SW 1271 (cell line): ENCODE measurements at places on chromosomes 5 and 9.

DNA sequence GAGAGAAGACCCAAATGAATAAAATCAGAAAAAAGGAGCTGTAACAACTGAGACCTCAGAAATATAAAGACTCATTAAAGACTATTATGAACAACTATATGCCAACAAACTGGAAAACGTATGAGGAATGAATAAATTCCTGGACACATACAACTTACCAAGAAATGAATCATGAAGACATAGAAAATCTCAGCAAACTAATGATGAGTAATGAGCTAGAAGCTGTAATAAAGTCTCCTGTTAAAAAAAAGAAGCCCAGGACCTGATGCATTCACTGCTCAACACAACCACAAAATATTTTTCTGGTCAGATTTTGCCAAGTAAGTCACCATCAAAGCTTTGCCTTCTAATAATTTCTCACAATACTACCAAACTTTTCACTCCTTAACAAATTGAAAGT, 666.7 kb downstream of the LRRC70 start:
- DNase-seq: no peak

DNA sequence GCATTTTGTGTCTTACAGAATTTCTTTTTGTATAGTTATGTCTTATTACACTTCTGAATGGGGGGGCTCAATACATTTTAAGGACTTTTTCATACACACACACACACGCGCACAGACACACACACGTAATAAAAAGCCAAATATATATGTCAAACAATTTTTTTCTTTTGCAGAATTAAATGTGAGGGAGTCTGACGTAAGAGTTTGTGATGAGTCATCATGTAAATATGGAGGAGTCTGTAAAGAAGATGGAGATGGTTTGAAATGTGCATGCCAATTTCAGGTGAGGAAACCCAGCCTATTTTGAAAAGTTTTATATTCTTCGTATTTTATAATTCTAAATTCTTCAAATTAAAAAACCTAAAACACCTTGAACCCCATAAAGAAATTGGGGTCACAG, 25.6 kb downstream of the TMEFF1 start:
- DNase-seq: no peak

DNA sequence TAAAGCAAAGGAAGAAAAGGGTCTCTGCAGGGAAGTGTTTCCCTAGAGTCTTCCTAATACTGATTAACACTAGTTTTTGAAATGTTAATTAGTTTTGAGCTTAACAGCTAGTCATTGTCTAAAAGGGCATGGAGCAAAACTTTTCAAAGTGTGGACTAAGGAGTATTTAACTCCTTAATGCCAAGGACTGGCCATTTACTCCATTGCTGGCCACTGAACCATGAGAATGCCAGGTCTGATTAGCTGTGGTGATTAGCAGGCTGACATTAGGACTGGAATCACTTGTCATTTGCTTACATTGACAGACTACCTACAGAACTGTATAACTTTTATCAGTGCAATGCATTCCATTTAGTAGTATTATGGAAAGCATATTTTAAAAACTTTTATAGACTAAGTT, 987.0 kb downstream of the NR2F1-AS1 start:
- no peak for DNase-seq

DNA sequence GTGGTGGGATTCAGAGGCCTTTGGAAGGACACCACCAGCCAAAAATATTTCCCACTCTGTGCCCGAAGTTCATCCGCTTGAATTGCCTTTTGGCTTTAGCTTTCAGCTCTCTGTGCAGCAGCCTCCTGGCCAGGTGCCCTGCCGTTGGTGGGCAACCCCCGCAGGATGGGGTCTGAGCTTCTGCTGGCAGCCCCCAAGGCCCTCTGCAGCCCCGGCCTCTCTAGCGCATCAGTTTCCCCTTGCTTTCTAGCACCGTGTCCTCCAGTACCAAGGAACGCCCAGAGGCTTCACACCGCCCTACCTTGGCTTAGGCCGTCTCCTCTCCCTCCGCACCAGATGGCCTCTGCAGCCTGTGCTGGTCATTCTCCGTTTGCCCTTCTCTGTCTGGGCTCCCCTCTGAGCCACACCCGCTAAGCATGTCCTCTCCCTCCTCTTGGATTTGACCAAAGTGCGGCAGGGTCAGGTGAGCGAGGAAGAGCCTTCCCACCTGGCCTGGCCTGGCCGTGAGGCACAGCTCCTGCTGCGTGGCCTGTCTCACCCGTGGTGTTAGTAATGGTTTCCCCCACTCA, 4.2 kb upstream of the TSC1 start:
- no peak for DNase-seq

DNA sequence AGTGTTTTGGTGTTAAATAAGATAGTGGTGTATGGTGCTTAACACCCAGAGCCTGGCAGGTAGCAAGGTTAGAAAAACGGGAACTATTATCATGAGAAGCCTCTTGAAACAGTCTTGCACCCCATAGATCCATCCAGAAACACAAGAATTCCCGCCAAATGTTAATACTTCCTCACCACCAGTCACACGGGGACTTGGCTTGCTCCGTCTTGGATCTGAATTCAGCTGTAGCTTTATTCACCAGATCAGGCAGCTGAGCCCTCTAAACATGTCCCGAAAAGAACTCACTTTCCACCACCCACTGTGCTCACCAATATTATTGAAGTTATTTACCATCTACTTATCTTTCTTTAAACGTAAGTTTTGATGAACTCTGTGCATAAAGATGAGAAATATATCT, 101.6 kb upstream of the PTPN3 start:
- no peak for DNase-seq

DNA sequence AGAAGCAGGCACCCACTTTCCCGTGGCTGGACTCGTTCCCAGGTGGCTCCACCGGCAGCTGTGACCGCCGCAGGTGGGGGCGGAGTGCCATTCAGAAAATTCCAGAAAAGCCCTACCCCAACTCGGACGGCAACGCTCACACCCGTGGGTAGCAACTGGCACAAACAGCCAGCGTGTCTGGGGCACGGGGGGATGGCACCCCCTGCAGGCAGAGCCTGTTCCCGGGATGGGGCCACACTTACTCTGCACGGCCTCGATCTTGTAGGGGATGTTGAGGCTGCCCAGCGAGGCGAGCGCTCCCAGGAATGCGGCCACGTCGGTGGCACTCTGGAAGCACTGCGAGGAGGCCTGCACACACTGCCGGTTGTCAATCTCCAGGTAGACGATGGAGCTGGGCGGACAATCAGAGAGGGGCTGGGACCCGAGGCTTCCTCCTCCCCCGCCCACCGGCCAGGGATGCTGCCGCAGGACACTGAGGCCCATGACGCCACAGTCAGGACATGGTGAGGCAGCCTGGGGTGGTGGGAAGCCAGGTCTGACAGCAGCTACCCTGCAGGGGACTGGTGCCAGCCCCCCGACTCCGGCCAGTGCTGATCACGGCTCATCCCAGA, 20.2 kb upstream of the SEC16A start:
- no peak for DNase-seq

GRCh38 chr5:145365464-145365863, 469.7 kb downstream of the PRELID2 start:
- DNase-seq: no peak

DNA sequence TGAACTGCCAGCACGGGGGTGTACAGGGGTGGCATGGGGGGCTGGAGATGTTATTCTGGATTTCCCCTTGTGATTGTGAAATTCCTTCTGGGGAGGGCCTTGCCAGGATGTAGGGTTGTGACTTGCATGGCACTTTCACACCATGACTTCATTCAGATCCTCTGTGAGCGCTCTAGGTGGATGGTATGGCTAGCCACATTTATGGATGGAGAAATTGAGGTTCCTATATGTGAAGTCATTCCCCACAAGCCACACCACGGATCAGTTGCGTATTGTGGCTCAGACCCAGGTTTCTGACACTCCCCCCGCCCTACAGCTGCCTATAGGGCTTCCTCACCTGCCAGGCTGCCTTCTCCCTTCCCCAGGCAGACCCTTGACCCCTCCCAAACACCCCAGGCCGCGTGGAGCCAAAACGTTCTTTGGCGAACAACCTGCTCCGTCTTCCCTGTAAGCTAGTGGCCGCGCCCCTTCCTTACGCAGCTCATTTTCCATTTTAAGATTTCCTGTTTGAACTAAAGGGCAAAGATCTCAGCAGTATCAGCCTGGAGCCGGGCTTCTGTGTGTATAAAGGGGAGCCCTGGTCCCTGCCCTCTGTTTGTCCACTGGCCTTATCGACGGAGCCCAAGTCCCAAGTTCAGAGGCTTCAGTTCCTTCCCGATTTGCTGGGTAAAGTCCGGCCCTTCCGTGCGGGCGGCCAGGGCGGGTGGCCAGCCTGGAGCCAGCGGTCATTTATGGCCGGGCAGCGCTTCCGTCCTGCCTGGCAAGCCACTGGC, 97.8 kb upstream of the KLF4 start:
- DNase-seq: no peak

- DNase-seq: no peak
Measured at GRCh38 chr5:72434056-72434780, 73.0 kb downstream of the ZNF366 start.

GRCh38 chr5:14443671-14444093, 137.9 kb upstream of the OTULINL start:
- DNase-seq: no peak

GRCh38 chr5:82183828-82184227, 94.3 kb downstream of the RPS23 start:
- DNase-seq: no peak

- no peak for DNase-seq
Measured at GRCh38 chr5:43316421-43316820, 3.2 kb upstream of the HMGCS1 start.

- DNase-seq: no peak
Measured at GRCh38 chr9:89466451-89467277, 31.2 kb downstream of the SEMA4D start.

GRCh38 chr5:15790446-15791018, 290.6 kb downstream of the FBXL7 start:
- no peak for DNase-seq

DNA sequence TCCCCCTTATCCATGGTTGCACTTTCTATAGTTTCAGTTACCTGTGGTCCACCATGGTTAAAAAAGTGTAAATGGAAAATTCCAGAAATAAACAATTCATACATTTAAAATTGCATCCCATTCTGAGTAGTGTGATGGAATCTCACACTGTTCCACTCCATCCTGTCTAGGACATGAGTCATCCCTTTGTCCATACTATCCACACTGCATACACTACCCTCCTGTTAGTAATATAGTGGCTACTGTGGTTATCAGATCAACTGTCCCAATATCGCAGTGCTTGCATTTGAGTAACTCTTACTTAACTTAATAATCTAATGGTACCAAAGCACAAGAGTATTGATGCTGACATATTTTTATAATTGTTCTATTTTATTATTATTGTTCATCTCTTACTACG, 100.7 kb downstream of the RAB3C start:
- DNase-seq: no peak

DNA sequence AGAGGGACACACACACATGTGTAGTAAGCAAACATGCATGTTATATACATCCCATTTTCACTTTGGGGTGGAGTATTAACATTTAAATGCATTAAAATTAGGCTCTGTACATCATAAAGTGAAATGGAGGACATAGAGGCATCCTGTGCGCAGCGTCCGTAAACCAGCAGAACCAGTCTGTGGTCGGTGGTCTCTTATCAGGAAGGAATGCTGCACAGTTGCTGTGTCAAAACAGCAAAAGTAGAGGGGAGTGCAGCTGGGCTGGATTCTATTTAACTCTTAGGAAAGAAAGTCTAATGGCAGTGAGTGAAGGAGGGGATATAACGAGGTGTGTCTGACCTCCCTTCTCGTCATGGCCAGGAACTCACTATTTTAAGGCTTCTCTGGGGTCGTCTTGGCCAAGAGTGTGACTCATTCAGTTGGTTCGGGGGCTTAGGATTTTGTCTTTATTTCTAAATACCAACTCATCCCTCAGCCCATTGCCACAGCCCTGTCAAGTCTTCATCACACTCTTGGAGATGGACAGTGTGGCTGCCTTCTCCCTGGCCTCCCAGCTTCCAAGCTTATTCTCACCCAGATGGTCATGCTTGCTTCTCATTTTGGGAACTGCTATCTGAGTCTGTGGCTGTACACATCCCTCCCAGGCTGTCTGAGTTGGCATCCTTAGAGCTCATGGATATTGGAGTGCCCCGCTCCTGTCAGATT, 20.1 kb upstream of the CXCL14 start:
- DNase-seq: no peak

- DNase-seq: no peak
Measured at GRCh38 chr9:94706922-94707321, 19.6 kb upstream of the AOPEP start.

DNA sequence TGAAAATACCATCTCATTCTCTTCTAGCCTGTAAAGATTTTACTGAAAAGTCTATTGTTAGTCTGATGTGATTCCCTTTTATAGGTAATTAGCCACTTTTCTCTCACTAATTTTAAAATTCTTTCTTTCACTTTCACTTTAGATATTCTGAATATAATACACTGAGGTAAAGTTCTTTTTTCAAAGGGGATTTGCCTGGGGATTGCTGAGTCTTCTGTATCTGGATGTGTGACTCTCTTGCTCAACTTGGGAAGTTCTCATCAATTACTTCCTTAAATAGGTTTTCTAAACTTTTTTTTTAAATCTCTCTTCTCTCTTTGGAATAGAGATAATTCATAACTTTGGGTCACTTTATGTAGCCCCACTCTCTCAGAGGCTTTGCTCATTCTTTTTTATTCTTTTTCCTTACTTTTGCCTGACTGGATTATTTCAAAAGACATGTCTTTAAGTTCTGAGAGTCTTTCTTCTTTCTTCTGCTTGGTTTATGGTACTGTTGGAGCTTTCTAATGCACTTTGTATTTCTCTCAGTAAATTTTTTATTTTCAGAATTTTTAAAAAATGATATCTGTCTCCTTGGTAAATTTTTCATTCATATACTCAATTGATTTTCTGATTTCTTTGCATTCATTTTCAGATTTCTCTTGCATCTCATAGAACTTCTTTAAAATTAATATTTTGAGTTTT, 55.9 kb upstream of the IL12B start:
- no peak for DNase-seq

GRCh38 chr5:135567661-135568060, 11.1 kb downstream of the CXCL14 start:
- no peak for DNase-seq

GRCh38 chr9:4794691-4795090, 1.9 kb downstream of the RCL1 start:
- DNase-seq: no peak

DNA sequence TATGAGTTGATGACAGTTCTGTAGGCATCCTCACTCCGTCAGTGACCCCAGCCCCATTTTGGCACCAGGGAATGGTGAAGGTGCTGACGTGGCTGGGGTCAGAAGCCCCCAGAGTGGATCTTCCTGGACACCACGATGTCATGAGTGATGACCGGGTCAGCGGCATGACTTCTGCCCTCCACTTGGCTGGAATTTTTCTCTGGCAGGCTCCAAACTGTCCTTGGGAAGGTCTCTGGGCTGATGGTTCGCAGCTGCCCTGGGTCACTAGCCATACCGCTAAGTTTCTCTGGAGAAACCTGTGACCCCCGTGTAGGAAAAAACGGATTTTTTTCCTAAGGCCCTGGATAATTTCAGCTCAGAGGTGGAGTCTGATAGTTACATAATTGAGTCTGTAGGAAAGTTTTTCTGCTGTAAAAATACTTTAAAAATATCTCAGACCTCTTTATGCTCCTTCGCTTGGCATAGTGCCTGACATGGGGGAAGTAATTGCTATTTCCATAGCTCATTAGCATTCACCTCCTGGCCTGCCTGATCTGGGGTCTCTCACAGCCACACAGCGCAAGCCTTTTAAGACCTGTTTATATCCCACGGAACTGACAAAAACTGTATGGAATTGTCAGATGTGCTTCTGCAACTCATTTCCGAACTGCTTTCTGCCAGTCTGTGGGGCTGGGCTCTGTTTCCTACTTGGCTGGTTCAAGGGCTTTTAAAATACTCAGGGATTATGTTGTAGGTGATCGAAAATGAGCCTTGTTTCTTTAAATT, 69.2 kb downstream of the ANGPTL2 start:
- no peak for DNase-seq
